CD8-positive, alpha-beta memory T cell (primary cell): ENCODE measurements at places on chromosomes 12 and 14. TPM values are rescaled to one million over a fixed set of nuclear protein-coding genes. Genes with fewer than 3 reads are reported as not detected.
A peak's percentile ranks its signal among the peaks of the same experiment; 100 is the strongest.

PDE6H gene
- not detected for total RNA-seq

RILPL2 gene
- total RNA-seq: 26.9 TPM

GRCh38 chr14:103624860-103625259, 4.2 kb upstream of the KLC1 start:
- no peak for DNase-seq

DNA sequence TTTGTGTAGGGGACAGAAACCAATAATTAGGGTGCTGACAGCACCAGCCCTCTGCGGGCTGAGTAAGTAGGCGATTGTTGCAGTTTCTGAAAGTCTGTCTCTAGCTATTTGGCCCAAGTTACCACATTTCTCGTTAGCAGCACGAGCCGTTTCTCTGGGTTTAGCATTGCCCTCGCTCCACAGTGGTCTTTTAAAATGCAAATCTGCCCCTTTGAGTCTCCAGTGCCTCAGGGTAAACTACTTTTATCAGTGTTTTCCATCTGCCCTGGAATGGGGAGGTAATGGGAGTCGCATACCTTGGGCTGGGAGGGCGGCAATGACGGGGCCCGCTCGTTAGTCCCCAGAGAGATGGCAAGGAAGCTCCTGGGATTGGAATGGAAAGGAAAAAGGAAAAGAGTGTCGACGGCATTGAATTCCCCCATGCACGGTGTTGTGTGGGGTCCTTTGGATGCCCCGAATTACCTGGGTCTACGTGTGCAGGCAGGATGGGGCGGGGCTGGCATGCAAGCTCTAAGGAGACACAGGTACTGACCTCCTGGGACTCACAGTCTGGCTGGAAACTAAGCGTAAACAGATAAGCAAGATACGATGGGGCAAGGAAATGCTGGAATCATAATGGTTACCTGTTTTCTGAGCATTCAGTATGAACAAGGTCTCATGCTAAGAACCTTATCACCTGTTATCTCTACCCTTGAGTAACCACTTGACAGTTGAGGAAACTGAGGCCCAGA, 131.8 kb upstream of the MAP1LC3B2 start:
- DNase-seq: no peak

TOMM20L gene
- total RNA-seq: 0.37 TPM

SLC22A17 gene
- total RNA-seq: 2.6 TPM

GRCh38 chr12:57888409-57889157, 42.1 kb upstream of the CTDSP2 start:
- no peak for DNase-seq

- peak; percentile 39 for DNase-seq
Observed at GRCh38 chr12:92363295-92364146, 217.9 kb upstream of the BTG1 start.

DNA sequence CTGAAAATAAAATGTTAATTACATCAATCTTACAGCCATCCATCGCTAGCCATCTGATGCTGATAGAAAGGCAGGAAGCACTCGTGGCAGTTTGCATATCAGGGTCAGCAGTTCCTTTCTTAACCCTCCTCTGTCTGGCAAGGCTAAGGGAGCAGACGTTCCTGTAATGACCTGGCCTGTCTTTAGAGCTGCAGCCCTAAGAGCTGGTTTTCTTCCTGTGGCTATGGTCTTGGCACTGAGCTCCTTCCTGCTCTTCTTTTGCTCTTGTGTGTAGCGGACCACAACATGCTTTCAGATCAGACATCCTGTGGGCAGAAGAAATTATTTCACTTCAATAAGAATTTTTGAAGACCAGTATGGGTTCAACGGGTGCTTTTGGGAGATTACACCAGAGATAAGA, 170.4 kb downstream of the DAD1 start:
- no peak for DNase-seq

- no peak for DNase-seq
Observed at GRCh38 chr12:65430006-65430405, 151.5 kb downstream of the MSRB3 start.

- no peak for DNase-seq
Observed at GRCh38 chr12:31222620-31223222, 103.2 kb downstream of the SINHCAF start.

PTPN6 gene
- total RNA-seq: 456 TPM

IL31 gene
- 5.1 TPM for total RNA-seq

SLC7A7 gene
- total RNA-seq: 0.70 TPM

DNA sequence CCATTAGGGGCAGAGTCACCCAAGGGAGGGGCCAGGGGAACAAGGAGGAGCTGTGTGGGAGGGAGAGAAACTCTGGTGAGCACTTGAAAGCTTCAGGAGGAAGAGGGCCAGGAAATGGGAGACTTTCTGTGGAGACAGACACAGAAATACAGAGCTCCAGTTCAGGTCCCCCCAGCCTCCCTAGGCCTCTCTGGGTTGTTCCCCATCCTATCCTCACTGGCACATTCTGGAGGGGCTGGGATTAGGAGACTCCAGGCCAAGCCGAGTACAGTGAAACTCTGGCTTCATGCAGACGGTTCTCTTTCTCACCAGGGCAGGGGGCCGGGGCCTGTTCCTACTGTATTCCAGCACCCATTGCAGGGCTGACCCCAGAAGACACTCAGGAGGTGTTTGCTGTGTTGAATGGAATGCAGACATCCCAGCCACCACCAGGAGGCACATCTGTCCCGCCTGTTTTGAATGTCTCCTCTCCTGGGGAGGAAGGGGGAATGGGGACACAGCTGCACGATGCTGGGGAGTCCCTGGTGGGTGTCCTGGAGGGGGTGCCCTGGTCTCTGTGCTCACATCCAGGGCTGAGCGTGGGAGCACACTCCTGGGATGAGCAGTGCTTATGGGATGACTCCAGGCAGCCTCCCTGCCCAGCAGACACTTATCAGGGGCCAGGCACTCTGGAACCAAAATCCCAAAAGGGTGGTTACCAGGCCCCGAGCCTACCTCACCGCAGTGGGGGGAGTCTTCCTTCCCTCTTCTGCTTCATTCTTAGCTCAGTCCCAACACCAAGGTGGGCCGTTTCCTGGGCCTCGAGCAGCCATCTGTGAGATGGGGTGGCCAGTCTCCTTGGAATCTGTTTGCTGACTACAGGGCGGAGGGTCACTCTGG, 5.5 kb upstream of the KRT84 start:
- DNase-seq: no peak

DNA sequence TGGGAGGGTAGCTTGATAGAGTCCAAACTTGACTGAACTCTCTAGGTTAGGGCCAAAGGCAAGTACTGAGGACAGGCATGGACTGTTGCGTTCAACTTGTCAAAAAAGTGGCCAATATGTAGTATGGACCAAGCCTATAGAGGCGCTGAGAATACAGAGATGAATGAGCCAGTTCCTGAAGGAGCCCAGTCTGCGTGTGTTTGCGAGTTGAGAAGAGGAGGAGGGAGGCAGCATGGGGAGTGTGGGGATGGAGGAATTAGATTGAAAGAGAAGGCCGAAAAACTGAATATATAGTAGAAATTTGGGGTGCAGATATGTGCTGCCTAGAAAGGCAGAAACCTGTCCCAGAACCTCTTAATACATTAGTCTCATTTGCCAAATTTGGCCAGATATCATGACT, 412.4 kb downstream of the PCNX1 start:
- DNase-seq: no peak

FIGNL2 gene
- 0.42 TPM for total RNA-seq

FOXA1 gene
- not detected for total RNA-seq

GRCh38 chr12:126390969-126391566, 1325.8 kb downstream of the AACS start:
- DNase-seq: no peak

CHGA gene
- not detected for total RNA-seq

GRCh38 chr12:60689137-60689536, 1093.3 kb downstream of the SLC16A7 start:
- DNase-seq: no peak

GRCh38 chr12:12551115-12551514, 11.5 kb downstream of the DUSP16 start:
- DNase-seq: no peak

GRCh38 chr12:121899590-121899989, 11.0 kb downstream of the PSMD9 start:
- no peak for DNase-seq

GLT8D2 gene
- total RNA-seq: not detected

- DNase-seq: peak; percentile 19
Observed at GRCh38 chr12:25052196-25052913, 103.5 kb upstream of the BCAT1 start.

CAPZA3 gene
- total RNA-seq: not detected

RAD51B gene
- 22.9 TPM for total RNA-seq

CLEC6A gene
- total RNA-seq: not detected

DNA sequence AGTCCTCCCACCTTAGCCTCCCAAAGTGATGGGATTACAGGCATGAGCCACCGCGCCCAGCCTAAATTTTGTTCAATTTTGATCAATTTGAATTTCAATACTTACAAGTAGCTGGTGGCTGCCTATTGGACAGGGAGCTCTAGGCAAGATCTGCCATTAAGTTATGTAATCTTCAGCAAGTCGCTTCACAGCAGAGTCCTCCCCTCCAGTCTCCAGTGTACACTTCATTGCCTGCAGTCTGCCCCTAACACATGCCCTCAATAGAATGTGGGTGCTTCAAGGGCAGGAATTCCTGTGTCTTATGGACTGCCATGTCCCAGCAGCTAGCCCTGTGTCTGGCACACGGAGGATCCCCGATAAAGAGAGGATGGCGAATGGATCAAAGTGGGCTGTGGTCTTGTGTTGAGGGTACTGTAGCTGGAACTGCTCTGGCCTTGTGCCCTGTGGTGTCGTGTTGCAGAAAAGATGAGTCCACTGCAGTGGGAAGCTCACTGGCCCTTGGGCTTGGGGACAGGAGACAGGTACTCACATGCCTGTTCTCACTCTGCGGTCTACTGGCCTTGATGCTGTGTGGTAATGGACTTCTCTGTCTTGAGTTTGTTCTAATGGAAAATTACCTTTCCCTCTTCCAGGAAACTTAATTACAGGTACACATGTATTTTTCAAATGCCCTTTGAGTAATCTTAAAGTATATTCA, 67.6 kb downstream of the TECPR2 start:
- DNase-seq: no peak

NINJ2 gene
- 3.3 TPM for total RNA-seq

- DNase-seq: no peak
Observed at GRCh38 chr14:103189481-103190470, 66.5 kb downstream of the TNFAIP2 start.

AICDA gene
- 0.71 TPM for total RNA-seq

DNA sequence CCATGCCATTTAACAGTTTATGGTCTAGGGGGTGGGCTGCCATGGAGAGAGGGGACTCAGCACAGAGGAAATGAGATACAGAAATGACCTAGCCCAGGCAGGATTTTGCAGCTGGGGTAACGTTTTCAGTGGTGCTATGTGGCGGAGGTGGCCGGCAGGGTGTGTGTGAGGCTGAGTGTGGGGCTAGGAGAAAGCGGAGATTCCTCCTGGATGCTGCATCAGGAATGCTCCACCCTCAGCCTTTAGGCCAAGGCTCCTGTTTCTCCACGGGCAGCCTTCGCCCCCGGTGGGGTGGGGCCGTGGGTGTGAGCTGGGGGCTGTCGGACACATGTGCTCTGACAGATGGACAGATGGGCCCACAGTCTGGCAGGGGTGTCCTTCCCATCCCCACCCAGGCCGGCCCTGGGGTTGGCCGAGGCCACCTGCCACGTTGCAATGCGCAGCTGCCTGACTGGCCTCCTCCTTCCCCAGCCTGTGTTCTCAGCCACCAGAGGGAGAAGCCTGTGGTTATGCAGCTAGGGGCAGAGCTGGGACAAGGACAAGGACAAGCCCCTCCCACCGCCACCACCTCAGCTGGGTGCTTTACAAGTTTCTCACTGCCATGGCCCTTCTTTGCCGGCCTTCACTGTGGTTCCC, 44.3 kb downstream of the TEAD4 start:
- no peak for DNase-seq

DNA sequence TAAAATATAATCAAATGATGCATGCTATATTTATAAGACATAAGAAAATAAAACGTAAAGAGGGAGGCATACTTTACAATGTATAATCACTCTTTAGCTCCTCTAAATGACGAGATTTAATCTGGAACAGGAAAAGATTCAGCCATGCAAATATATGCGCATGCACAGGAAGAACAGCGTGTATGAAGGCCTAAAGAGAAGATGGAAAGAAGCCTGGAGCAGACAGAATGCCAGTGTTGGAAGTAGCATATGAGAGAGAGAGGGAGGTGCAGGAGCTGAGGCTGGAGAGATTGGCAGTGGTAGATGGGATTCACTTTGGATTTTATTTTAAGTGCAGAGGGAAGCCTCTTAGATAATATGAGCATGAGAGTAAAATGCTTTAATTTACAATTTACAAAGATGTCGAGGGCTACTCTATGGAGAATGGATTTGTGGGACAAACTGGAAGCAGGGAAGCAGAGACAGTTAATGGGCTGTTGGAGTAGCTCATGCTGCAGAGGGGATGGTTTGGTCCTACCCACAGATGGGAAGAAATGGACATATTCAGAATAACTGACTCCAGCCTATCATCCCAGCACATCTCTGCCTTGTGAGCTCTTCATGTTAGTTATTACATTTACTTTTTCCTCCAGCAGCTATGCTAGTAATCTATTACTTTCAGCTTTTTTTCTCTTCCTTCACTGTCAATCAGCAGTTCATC, 411.1 kb downstream of the TMTC2 start:
- DNase-seq: no peak

GRCh38 chr14:23481362-23481970, 12.0 kb downstream of the NGDN start:
- no peak for DNase-seq

DNA sequence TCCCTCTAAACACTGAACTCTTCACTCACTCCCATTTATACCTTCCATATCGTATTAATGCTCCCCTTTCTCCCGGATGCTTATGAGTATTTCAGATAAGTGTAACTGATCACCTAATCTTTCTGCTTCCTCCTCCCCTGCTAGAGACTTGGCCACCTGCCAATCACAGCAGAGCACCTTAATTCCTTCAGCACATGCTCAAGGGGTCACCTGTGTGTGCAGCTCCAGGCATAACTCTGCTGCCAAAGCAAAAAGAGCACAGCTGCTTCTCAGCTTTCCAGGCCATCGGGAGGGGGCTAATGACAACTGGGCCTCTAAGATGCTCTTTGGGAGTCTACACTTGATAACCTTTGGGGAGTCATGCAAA, 106.9 kb upstream of the DYRK2 start:
- DNase-seq: no peak

OTX2 gene
- not detected for total RNA-seq

DNA sequence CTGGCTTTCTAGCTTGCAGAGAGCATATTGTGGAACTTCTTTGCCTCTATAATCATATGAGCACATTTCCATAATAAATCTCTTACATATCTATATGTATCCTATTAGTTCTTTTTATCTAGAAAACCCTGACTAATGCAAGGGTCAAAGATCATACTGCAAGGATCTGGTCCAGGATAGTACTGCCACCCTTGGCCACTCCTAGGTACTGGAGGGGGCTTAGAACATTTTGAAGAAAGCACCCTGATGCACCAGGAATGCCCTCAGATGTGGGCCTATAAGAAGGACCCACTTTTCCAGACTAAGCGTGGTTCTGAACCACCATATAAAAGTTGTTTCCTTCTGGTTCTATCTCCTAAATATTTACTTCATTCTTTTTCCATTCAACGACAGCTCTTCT, 14.6 kb downstream of the ATXN7L3B start:
- no peak for DNase-seq

- no peak for DNase-seq
Observed at GRCh38 chr12:53550595-53550994, 43.3 kb upstream of the NPFF start.
